ENCODE measurements at places on chromosomes 6 and 20.

- DNase-seq, result no peak
Measured at GRCh38 chr6:29941916-29942274, 437 bp upstream of the HLA-A start.

DNA sequence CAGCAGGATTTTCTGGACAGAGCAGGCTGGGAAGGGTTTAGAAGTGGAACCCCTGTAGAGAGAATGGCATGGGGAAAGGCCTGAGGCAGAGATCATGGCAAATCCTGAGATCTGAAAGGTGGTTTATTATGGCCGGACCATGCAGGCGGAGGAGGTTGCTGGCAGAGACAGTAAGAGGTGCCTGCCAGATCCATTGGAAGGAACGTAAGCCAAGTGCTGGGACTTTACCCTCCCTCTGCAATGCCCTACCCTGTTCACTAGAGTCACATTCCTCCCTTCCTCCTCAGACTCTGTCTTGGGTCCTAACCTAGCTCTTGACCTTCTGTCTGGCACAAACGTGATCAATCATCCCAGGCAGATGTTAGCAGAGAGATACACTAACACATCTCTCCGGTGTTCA lies 66.4 kb upstream of the SLC22A23 start:
- DNase-seq, result no peak

- no peak for DNase-seq
Measured at GRCh38 chr6:158083455-158084325, 84.4 kb downstream of the SERAC1 start.

DNA sequence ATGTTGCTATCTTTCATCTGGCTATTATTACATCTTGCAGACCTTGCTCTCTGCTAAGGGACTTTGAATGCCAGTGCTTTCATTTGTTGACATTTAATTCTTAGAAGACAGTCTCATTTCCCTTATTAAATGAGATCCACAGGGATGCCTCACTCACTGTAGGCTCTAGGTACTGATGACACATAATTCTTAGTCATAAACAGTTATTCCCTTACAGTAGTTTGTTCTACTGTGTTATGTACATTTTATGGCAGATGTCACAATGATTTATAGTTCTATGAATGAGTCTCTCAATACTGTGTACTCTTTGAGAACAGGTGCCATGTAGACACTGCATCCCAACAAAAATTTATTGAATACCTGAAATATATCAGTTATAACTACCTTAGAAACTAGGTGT lies 70.3 kb downstream of the FAM83B start:
- DNase-seq, result no peak

DNA sequence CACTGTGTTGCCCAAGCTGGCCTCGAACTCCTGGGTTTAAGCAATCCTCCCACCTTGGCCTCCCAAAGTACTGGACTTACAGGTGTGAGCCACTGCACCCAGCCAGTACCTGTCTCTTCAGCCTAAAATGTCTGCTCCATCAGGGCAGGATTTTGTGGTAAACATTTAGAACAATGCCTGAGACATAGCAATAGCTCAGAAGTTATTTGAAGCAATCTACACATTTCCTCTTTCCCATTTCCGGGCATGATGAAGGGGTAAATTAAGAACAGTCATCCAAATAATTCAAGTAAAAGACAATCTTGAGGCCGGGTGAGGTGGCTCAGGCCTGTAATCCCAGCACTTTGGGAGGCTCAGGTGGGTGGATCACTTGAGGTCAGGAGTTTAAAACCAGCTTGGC lies 69.0 kb upstream of the ZNF217 start:
- no peak for DNase-seq

All from BE2C (cell line).